ENCODE measurements at places on chromosomes 7 and 10. TPM values are rescaled to one million over a fixed set of nuclear protein-coding genes. Genes with fewer than 3 reads are reported as not detected.

DNA sequence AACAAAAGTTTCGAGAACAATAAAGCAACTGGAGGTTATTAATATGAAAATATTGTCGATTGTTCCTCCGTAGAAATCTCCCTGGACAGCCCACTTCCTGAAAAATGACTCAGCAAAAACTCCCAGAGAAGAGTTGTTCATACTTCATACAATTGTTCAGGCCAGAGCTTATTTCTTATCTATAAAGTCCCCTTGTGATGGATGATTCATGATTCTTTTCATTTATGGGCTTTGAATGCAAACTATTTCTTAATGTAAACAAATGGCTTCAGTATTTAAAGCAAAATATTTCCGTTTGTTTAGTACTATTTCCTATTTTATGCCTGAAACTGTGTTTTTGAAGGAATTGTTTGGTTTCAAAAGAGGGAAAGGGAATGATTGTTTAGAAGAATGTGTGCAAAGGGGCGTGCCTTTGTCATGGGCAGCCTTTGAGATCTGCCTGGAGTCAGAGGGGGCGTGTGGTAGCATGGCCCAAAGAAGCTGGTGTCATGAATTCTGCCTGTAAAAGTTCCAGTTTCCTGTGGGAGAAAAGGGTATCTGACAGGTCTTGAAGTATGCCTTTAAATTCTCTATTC, 26.2 kb upstream of the EXOC6 start:
- no peak for DNase-seq

GRCh38 chr10:117410557-117410956, 35.3 kb upstream of the PDZD8 start:
- no peak for DNase-seq

GRCh38 chr10:123916775-123917174, 25.2 kb upstream of the CPXM2 start:
- no peak for DNase-seq

- DNase-seq: no peak
Observed at GRCh38 chr7:132239422-132239994, 336.8 kb downstream of the PLXNA4 start.

GRCh38 chr7:94657771-94658693, 2.1 kb upstream of the SGCE start:
- DNase-seq: peak; percentile 83

DNA sequence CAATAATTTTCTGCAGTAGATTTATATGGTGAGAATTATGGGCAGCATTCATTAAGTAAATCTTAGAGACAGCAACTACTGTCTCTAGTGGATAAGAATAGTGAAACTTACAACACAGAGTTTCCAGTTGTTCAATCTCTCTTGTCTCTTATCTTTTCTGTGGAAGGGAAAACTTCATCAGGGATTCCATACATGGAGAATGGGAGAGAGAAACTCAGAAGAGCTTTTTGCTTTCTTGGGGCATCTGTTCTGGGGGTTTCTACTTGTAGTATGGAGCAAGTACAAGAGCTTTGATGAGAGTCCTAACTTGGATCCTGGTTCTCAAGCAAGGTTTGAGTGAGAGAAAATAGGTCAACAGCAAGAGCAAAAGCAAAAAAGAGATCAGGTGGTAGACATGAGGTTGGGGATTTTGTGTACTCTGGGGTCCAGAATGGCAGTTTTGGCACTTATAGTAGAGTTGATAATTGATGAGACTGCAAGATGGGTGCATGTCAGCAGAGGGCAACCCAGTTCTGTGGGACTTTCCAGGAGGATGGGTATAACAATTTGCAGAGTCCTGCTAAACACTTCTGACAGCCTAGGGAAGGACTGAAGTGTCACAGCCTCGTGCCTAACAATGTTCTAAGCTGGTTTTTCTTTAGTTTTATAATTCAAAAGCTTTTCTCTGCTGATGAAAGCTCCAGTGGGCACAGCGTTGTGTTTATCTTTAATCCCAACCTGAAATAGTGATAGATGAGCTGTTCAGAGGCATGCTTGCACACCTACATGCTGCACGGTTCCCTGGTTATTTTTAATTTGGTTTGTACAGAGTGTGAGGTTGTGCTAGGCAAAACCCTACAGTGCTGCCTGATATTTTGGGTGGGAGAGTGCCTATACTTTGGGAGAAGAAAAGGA, 32.0 kb upstream of the STRIP2 start:
- no peak for DNase-seq

DNA sequence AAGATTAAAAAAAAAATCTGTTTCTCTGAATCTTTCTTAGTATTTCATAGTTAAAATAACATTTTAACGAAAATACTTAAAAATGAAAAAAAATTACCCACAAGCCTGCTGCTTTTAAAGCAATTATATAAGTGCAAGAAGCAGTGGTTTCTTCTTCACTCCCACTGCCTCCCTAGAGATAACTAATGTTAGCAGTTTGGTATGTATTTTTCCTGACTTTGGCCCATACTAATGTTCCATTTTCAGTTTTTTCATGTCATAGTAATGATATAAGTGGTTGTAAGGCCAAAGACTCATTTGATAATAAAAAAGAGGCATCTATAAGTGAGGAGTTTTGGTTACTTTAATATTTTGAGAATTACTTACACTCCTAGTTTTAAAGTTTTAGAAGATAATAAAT, 24.3 kb upstream of the LAMB1 start:
- no peak for DNase-seq

The NEUROD6 gene
- total RNA-seq: not detected

The ZEB1 gene
- total RNA-seq: 81.1 TPM
